HFFc6 (cell line): ENCODE measurements at places on chromosomes 4 and X. TPM values are rescaled to one million over a fixed set of nuclear protein-coding genes. Genes with fewer than 3 reads are reported as not detected.

RHOXF1 gene
- total RNA-seq: not detected in 3 replicates

ARHGAP4 gene
- 0.24 to 0.57 TPM (median 0.47 TPM) in 3 replicates for total RNA-seq

DNA sequence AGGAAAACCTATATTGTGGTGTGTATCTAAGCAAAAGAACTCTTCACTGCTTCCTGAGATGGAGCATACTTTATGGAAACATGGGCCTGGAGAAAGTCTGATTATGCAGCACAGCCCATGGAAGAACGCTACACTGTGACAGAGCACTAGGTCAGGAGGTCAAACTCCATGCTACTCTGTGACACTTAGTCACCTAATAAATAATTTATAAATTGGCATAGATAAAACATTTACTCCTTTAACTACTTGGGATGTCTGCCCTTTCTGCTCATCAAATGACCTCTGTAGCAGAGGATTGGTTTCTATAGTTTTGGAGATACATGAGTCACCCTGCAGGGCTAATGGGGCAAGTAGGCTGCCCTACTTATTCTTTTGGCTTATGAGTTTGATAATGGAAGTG is 134.7 kb upstream of the BANK1 start:
- no peaks in the 10 kb centered on the region for H3K36me3 ChIP-seq
- no peaks in the 10 kb centered on the region for H3K4me1 ChIP-seq
- no peak for DNase-seq
- H3K27me3 ChIP-seq: peaks cover 10% of the 10 kb centered on the region
- no peak overlapping the region for H3K27ac ChIP-seq
- H3K4me3 ChIP-seq: no peak overlapping the region

DNA sequence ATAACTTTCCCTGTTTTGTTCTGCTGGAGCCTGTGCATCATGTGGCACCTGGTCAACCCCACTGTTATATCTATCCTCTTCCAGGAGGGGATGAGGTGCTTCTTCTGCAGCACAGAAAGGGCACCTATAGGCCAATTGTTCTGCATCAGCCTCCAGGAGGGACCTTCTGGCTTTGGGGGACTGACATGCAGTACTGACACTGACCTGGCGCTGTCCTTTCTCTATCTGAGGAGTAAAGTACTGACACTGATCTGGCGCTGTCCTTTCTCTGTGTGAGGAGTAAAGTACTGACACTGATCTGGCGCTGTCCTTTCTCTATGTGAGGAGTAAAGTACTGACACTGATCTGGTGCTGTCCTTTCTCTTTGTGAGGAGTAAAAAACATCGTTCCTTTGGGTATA is 498.4 kb downstream of the PACRGL start:
- H3K27me3 ChIP-seq: no peaks in the 10 kb centered on the region; the same call in 1 of the 2 replicates
- H3K4me3 ChIP-seq: no peak overlapping the region
- no peak overlapping the region for H3K27ac ChIP-seq
- no peak for DNase-seq
- H3K4me1 ChIP-seq: no peaks in the 10 kb centered on the region
- H3K36me3 ChIP-seq: no peaks in the 10 kb centered on the region

DNA sequence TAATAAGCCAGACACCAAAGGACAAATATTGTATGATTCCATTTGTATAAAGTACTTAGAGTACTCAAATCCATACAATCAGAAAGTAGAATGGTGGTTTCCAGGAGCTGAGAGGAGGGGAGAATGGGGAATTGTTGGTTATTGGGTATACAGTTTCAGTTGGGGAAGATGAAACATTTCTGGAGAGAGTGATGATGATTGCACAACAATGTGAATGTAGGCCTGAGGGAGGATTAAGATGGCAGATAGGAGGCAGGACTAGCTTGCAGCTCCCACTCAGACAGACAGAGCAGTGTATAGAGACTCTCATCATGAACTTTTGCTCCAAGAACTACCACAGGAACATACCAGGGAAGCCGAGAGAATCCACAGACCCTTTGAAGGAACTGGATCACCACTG is 75.7 kb upstream of the PAK3 start:
- H3K4me3 ChIP-seq: no peak overlapping the region
- no peak for DNase-seq
- no peaks in the 10 kb centered on the region for H3K4me1 ChIP-seq

- DNase-seq: no peak
- H3K36me3 ChIP-seq: no peaks in the 10 kb centered on the region
- H3K4me1 ChIP-seq: no peaks in the 10 kb centered on the region
- H3K4me3 ChIP-seq: no peak overlapping the region
- no peak overlapping the region for H3K27ac ChIP-seq
Observed at GRCh38 chrX:17214962-17215361, 160.0 kb upstream of the NHS start.

DNA sequence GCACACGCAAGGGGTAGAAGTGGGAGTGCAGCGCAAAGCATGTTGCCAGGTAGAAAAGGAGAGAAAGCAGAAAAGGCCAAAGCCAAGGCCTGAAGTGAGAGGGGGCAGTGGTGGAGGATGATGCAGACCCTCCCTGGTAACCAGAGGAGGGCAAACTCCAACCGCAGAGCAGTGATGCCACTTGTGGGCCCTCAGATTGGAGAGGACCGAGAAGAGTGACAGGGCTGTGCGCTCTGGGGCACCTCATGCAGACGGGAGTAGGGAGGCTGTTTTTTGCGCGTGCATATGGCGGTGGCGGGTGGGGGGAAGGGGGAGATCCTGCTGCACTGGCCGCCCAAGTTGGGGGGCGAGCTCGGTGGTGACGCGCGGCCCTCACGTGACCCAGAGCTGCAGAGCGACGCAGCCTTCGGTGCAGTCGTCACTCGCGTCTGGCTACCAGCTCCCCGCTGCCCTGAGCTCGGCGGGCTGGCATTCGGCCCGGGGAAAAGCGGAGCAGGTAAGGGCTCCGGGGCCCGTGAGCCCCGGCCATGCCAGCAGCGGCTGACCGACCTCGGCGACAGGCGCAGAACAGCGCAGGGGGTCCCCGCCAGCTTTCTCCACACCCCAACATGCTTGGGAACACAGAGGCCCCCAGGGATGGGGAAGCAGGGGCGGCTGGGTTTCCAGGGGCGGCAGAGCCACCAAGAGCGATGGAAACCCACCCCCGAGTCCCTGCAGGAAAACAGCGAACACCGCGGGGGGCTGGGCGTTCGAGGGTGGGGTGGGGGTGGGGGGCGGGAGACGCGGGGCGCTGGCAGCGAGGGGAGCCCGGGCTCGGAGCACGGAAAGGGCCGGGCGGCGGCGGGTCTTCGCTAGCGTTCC is at the start of gene BEX3:
Gene BEX3, plus strand, starts transcription at position 421 of the 861 bp plus-strand sequence. CDS start 984 bp downstream, outside the sequence.
- no peaks in the 10 kb centered on the region for H3K27me3 ChIP-seq
- no peak for DNase-seq
- peaks cover 39% of the 10 kb centered on the region for H3K4me1 ChIP-seq
- H3K27ac ChIP-seq: peak within 1 kb of the TSS; percentile 89
- H3K4me3 ChIP-seq: peak within 1 kb of the TSS; percentile 92

GRCh38 chrX:120365320-120365719 is 3.4 kb downstream of the ATP1B4 start:
- no peak overlapping the region for H3K27ac ChIP-seq
- H3K27me3 ChIP-seq: peaks cover 10% of the 10 kb centered on the region
- DNase-seq: no peak
- no peaks in the 10 kb centered on the region for H3K36me3 ChIP-seq

FAM114A1 gene
- total RNA-seq: 170 to 193 TPM (median 176 TPM) in 3 replicates

GRCh38 chrX:72394518-72395170 is 88.9 kb upstream of the CITED1 start:
- H3K4me3 ChIP-seq: no peak overlapping the region
- peak; percentile 0 for DNase-seq
- no peaks in the 10 kb centered on the region for H3K27me3 ChIP-seq
- H3K27ac ChIP-seq: no peak overlapping the region
- no peaks in the 10 kb centered on the region for H3K36me3 ChIP-seq

- H3K27me3 ChIP-seq: no peaks in the 10 kb centered on the region; the same call in 1 of the 2 replicates
- DNase-seq: no peak
- H3K27ac ChIP-seq: no peak overlapping the region
- no peaks in the 10 kb centered on the region for H3K36me3 ChIP-seq
- H3K4me3 ChIP-seq: no peak overlapping the region
- peaks cover 18% of the 10 kb centered on the region for H3K4me1 ChIP-seq
Observed at GRCh38 chr4:109005523-109005922, 242.7 kb upstream of the ETNPPL start.

TLR1 gene
- not detected in 2 replicates for total RNA-seq

DNA sequence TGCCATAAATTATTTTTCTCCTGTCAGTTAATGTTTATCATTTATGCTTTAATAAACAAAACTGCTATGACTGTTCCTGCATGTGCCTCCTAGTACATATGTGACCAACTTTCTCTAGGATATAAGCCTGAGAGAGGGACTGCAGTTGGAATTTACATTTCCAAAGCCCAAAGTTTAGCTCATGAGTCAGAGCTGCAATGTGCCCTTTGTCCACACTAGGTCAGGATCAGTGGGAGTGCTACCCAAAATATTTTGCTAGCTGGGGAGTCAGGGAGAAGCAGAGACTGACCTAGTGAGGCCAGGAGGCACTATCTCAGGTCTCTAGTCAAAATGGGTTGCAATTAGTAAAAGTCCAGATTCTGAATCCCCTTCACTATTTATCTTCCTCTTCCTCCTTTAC is 92.7 kb downstream of the AR start:
- H3K36me3 ChIP-seq: no peaks in the 10 kb centered on the region; the same call in 1 of the 2 replicates
- DNase-seq: peak; percentile 1

DNA sequence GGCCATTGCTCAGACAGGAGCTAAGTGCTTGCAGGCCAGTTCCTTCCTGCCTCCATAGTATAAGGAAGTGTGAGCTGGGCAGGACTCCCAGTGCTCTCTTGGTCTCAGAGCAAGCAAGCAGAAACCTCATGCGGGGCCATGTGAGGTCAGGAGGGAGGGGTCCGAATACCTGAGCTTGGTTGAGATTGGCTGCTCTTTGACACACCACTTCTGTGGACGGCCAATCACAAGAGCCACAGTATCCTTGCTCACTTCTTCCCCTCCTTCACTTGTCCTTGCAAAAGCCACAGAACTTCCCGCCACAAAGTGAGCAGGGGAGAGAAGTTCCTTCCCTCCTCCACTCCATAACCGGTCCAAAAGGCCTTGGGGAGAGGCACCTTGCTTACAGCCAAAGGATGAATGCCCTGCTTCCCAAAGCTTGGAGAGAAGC is 56.7 kb downstream of the PRPS1 start:
- H3K36me3 ChIP-seq: no peaks in the 10 kb centered on the region
- no peak overlapping the region for H3K4me3 ChIP-seq
- peaks cover under 1% of the 10 kb centered on the region; the same call in 1 of the 2 replicates for H3K4me1 ChIP-seq
- no peak for DNase-seq

- no peak overlapping the region for H3K27ac ChIP-seq
- no peaks in the 10 kb centered on the region for H3K36me3 ChIP-seq
- H3K27me3 ChIP-seq: no peaks in the 10 kb centered on the region
- peaks cover 25% of the 10 kb centered on the region for H3K4me1 ChIP-seq
- no peak for DNase-seq
- H3K4me3 ChIP-seq: no peak overlapping the region
Observed at GRCh38 chr4:152419809-152420208, 116.1 kb downstream of the FBXW7 start.

DNA sequence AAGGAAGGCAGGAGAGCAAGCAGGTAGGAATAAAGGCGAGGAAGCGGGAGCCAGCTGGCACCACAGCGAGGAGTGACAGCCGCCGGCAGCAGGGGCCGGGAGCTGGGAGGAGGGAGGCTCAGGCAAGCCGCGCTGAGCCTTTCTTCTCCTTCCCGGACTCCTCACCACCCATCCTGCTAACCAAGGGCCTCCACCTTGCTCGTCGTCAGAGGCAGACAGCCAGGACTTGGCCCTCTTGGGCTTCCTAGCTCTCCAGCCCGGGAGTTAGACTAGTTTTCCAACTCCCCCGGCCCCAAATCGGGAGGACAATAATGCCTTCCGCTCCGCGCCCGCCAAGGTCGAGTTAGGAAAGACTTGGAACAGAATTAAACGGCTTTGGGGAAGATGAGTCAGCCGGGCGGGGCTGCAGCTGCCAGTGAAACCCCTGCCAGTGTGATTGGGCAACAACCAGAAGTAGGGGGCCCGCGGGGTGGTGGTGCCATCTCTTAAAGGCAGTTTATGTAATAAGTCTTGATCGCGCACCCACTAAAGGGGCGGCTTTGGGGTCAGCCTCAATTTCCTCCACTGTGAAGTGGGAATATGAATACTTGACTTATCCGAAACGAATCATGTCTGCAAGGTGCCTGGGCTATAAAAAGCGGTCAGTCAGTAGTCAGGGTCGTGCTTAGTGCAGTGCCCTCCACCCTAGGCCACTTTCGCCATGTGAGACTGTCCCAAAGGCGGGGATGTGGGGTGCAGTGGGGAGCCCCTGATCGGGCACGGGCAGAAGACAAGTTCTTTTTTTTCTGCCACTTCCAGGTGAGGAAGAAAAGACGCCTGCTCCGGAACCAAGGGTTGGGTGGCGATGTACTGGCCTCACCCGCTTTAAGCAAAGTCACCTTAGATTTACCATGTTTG is 6.7 kb upstream of the HSD17B10 start:
- peak; percentile 9 for DNase-seq
- H3K4me1 ChIP-seq: peaks cover 7% of the 10 kb centered on the region
- no peaks in the 10 kb centered on the region; the same call in 1 of the 2 replicates for H3K27me3 ChIP-seq
- H3K27ac ChIP-seq: peak overlapping the region; percentile 60
- H3K4me3 ChIP-seq: peak overlapping the region; percentile 87
- H3K36me3 ChIP-seq: no peaks in the 10 kb centered on the region

PFKFB1 gene
- total RNA-seq: not detected in 3 replicates

- peak overlapping the region; percentile 60 for H3K4me3 ChIP-seq
- H3K27ac ChIP-seq: peak overlapping the region; percentile 49
- H3K27me3 ChIP-seq: no peaks in the 10 kb centered on the region
- H3K4me1 ChIP-seq: peaks cover 47% of the 10 kb centered on the region
Observed at GRCh38 chrX:72029483-72030411, 102.0 kb downstream of the RTL5 start.

GRCh38 chrX:15233416-15234015 is 36.4 kb downstream of the ASB9 start:
- H3K27ac ChIP-seq: no peak overlapping the region
- H3K36me3 ChIP-seq: no peaks in the 10 kb centered on the region
- H3K4me1 ChIP-seq: no peaks in the 10 kb centered on the region; the same call in 1 of the 2 replicates
- H3K4me3 ChIP-seq: no peak overlapping the region
- peak; percentile 1 for DNase-seq
- H3K27me3 ChIP-seq: peaks cover 4% of the 10 kb centered on the region

DNA sequence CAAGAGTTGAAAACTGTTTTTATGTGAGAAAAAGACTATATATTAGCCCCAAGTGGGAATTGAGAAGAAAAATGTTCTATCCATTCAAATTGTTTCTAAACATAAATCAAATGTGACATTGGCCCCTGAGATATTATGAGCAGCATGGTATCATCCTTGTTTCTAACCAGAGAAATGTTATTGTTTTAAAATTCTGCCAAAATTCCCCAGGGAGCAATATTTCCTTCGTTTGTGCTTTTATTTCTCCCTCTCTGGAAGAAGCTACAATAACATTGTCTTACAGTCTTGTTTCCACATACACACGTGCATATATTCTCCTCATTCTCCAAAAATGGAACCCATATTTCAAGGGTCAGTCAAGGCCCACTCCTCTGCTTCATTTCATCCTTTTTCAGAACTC is 46.7 kb downstream of the MAGEB17 start:
- peaks cover 11% of the 10 kb centered on the region for H3K4me1 ChIP-seq
- no peak overlapping the region for H3K27ac ChIP-seq
- no peaks in the 10 kb centered on the region for H3K36me3 ChIP-seq
- no peak for DNase-seq

RHOXF2B gene
- total RNA-seq: not detected in 2 replicates
